H9 (cell line): ENCODE measurements at places on chromosomes 6 and 20. TPM values are rescaled to one million over a fixed set of nuclear protein-coding genes. Genes with fewer than 3 reads are reported as not detected.

GRCh38 chr6:22072949-22073348 lies 223.9 kb downstream of the PRL start:
- no peak for DNase-seq

DNA sequence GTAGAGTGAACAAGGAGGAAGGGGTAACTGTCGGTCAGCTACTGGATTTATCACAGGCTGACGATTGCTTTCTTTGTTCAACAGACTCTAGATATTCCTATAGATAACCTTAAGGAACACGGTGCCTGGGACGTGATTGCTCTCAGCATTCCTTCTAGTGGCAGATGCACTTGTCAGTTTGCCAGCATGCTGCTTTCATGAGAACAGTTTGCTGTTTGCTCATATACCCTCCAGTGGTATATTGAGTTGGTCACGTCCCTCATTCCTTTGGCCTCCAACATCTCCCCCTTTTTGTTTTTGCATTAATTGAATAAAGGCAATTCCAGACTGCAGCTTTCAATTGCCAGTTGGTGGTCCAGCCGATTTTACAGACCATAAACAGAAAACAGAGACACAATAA lies 76.8 kb upstream of the BTN3A2 start:
- DNase-seq: no peak

GRCh38 chr6:37456816-37457560 lies 24.0 kb downstream of the CMTR1 start:
- no peak for DNase-seq

AURKA gene
- 81.9 and 86.8 TPM in 2 replicates for total RNA-seq

DNA sequence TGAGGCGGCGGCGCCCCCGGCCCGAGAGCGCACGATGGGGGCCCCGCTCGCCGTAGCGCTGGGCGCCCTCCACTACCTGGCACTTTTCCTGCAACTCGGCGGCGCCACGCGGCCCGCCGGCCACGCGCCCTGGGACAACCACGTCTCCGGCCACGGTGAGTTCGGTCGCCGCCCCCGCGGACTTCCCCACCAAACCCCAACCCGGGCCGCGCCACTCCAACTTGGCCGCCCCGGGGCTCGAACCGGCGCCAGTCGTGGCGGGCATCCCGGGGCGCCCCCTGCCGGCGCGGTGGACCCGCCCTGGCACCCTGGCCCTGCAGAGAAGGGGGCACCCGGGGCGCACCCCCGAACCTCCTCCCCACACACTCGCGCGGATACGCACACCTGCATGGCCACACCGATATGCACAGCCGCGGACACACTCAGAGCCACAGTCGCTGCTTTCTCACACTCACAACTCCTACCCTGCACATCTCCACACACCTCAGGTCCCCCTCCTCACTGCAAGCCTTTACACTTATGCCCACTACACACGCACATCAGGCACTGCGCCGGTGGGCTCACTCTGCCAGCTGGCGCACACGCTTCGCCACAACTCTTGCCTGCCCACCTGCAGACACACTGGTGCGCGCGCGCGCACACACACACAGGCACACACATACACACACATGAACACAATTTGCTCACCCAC lies 535 bp downstream of the VSTM2L start:
- peak; percentile 38 for DNase-seq

CRIP3 gene
- total RNA-seq: 15.3 and 16.9 TPM in 2 replicates

CTCFL gene
- 0.79 and 0.90 TPM in 2 replicates for total RNA-seq

GRCh38 chr6:127737009-127737486 lies 160.1 kb downstream of the C6orf58 start:
- no peak for DNase-seq

- no peak for DNase-seq
These were observed 600.6 kb downstream of the QKI start for GRCh38 chr6:164015088-164015484.

FNDC11 gene
- total RNA-seq: 2.5 and 2.7 TPM in 2 replicates

ASIP gene
- total RNA-seq: not detected in 2 replicates

NNAT gene
- 42.5 and 43.1 TPM in 2 replicates for total RNA-seq

SLC17A2 gene
- not detected in 2 replicates for total RNA-seq

GRCh38 chr20:18831830-18832499 lies 18.4 kb downstream of the SCP2D1 start:
- no peak for DNase-seq

DNAH8 gene
- not detected in 2 replicates for total RNA-seq

SLC16A10 gene
- 9.3 and 11.4 TPM in 2 replicates for total RNA-seq

PRKN gene
- total RNA-seq: 1.3 and 2.0 TPM in 2 replicates

GRCh38 chr6:154138793-154139192 lies 99.8 kb downstream of the OPRM1 start:
- no peak for DNase-seq

PSMB9 gene
- 3.2 and 3.5 TPM in 2 replicates for total RNA-seq

DNA sequence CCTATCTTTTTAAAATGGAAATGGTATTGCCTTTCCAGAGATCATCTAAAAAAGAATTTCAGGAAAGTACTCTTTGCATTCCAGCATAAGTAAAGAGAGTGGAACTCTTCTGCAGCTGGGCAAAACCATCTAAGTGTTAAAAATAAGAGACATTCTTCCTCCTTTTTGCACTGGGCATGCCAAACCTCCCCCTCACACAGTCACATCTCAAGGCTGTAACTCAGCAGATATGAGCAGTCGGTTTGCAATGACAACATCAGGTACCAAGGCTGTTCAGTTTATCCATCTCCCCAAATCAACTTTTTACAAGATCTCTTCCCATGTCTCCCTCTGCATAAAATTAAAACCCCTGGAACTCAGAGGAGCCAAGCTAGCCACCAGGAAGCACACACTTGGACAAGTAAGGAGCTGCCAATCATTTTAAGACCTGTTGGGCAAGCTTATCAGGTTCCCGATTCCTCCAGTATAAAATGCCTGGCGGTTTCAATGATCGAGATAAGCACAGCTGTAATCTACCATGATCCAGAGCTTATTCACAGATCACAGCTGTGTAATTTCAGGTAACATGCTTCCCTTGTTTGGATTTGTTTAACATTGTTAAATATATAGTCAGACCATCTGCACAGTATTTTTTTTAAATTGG lies 23.2 kb downstream of the ID4 start:
- no peak for DNase-seq

KCNK5 gene
- 30.0 and 31.8 TPM in 2 replicates for total RNA-seq

DNA sequence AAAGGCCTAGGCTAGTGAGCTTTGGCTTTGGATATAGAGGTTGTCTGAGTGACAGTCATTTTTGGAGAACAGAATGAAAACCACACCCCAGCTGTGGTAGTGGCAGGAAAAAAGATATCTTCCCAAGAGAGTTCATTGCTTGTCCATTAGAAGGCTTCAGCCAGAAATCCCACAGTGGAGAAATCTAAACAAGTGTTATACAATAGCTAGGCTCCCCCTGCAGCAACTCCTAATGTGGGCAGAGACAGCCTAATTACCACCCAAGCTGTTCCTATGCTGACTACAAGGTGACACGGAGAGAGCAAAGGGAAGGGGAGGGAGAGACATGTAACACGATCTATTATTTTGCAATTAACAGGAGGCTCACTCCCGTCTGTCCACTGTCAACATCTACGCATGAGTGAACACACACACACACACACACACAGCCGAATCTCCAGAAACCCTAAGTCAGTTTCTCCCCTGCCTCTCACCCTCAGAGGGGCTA lies 147.5 kb upstream of the TCF21 start:
- no peak for DNase-seq

KCNK16 gene
- not detected in 2 replicates for total RNA-seq
